Gastroesophageal sphincter (tissue), 4 donors: ENCODE measurements at places on chromosomes 6 and 20.

- no peak for ATAC-seq
Observed at GRCh38 chr6:89348372-89348771, 4.2 kb downstream of the UBE2J1 start.

DNA sequence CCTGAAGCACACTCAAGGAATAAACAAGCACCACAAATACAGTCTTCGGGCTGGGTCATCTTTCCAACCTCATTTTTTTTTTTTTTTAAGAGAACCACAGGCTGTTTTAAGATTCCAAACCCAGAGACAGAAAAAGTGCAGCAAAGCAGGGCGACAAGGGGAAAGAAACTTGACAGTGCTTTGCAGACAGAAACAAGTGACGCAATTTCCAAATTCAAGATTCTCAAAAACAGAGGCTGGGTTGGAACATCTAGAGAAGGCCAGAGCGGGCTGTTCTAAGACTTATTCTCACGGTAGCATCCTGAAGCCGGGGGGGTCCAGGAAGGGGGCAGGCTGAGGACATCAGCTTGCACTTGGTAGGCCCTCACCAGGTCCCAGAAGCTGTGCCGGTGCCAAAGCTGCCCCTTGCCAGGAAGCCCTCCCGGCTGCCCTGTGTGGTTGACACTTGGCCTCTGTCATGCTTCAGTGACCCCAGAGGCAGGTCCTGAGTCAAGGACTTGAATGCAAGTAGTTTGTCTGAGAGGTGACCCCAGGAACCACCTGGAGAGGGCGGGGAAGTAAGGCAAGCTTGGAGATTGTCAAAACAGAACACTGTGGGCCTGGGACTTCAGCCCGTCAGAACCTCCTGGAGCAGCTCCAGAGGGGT is 50.5 kb downstream of the BMP7 start:
- no peak for ATAC-seq

- no peak for ATAC-seq
Observed at GRCh38 chr6:123636782-123637181, at the start of gene TRDN. Gene TRDN, minus strand, starts transcription at chr6:123636950. Its CDS starts 175 bp downstream, at chr6:123636775.

DNA sequence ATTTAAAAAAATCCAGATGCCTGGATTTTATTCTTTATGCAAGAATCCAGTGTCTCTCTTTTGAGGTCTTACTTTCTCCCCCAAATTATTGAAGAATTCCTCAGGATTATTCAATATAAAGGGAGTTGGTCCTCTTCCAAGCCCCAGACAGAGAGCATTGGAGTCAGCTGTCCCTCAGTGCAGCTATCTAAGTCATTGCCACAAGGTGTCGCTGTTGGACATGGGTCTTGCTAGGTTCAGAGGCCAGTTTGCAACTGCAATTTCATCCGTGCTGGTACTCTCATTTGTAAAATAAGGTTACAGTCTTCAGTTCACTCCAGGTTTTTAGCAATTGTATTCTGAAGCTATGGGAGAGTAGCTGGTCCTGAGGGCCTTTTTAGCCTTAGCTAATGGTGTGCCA is 27.8 kb downstream of the CCN2 start:
- ATAC-seq, result peak; percentile 36

- no peak for ATAC-seq
Observed at GRCh38 chr6:96460052-96460700, 61.4 kb upstream of the UFL1 start.

DNA sequence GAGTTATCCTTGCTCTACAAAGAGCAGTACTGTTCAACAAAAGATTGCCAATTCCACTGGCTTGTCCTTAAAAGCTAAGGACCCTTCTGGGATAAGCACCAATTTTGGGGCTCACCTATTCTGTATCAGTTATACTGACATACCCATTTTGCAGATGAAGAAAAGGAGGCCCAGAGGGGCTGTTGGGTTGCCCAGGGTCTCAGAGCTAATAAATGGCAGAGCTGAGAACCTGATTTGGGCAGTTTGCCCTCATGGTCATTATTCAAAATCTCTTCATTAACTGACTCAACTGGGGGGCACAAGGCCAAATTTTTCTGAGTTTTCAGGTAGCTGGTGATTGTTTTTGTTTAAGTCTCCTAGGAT is 31.3 kb downstream of the NSFL1C start:
- no peak for ATAC-seq

DNA sequence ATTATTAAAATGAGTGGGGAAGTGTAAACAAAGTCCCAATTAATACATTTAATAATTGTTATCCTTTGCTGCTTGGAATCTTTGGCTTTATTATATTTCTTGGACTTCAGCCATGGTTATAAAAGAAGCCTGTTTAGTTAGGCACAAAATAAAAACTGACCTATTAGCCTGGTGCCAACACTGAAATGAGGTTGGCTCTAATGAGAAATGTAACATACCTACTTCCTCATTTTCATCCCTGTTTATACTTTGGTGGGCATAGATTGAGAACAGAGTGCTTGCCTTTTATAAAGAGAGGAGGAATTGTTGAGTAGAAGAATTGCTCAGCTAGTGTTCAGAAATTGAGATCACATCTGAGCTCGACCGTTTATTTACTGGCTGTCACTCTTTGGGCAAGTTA is 471.3 kb downstream of the UTRN start:
- ATAC-seq, result no peak

DNA sequence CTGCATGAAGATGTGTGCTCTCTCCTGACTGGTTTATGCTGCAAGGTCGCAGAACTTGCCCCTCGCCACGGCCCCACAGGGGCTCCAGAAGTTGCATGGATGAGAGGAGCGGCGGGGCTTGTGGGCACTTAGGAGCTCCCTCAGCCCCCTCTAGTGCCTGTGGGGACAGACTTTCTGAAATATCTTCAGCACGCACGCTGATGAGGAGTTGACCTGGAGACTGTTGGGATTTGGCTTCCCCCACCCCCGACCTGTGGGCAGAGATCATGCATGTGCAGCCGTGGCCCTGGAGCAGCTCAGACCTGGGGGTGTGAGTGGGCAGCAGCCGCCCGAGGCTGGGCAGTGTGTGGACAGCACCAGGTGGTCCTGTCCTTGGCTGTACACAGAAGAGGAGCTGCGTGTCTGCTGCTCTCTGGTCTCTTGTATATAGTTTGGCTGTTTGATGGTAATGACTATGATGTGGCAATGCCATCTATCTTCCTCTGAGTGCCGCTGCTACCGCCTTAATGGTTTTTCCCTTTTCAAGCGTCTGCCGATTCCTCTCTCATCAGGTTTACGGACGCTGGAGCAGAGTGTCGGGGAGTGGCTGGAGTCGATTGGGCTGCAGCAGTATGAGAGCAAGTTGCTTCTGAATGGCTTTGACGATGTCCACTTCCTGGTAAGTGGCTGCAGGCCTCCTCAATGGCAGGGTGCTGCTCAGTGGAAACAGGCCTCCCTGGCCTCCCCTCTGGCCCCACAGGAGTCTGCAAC is 81.4 kb downstream of the TCP11 start:
- ATAC-seq, result no peak

DNA sequence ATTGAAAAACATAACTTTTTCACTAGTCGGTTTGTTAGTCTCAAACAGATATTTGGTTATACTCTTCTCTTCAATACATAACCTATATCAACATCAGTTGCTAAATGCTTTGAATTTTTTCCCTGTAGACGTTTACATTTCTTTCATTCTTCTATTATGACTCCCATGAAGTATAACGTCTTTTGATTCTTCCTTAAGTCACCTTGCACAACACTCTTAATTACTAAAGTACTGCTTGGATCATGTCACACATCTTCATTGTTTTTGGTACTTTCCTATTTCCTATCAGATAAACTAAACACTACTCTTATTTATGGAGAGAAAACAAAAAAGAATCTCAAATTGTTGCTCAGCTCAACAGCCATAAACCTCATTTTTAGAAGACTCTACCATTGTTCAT is 23.0 kb upstream of the BMP5 start:
- no peak for ATAC-seq

DNA sequence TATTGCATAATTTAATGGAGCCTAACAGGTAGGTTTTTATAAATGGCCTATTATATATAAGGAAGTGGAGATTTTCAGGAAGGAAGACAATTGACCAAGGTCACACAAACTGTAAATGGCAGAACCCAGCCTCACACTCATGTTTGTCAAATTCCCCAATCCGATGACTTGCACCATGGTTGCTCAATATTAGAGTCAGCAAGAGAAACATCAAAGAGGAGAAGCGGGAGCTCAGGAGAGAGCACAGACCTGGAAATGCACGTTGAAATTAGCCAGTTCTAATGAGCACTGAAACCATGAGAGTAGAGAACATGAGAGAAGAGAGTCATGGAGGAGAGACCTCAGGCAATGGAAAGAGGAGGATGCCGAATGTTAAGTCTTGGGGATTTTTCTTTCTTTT is 13.5 kb upstream of the MLIP start:
- ATAC-seq, result no peak

DNA sequence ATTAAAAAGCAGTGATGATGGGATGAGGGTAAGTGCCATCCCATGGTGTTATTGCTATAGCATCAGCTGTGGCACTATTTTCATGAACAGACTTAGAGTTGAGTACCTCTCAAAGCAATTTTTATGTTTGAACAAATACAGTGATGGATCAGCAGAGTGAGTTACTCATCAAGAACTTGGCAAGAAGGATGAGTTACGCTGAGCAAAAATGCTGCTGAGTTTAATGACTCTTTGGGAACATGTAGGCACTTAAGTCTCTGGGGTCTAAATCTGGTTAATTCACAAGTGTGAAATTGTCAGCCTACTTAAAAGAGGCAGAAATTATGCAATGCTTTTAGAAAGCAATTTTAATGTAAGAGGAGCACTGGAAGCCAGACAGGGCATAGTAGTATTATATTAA is 78.5 kb upstream of the AHI1 start:
- ATAC-seq, result no peak

DNA sequence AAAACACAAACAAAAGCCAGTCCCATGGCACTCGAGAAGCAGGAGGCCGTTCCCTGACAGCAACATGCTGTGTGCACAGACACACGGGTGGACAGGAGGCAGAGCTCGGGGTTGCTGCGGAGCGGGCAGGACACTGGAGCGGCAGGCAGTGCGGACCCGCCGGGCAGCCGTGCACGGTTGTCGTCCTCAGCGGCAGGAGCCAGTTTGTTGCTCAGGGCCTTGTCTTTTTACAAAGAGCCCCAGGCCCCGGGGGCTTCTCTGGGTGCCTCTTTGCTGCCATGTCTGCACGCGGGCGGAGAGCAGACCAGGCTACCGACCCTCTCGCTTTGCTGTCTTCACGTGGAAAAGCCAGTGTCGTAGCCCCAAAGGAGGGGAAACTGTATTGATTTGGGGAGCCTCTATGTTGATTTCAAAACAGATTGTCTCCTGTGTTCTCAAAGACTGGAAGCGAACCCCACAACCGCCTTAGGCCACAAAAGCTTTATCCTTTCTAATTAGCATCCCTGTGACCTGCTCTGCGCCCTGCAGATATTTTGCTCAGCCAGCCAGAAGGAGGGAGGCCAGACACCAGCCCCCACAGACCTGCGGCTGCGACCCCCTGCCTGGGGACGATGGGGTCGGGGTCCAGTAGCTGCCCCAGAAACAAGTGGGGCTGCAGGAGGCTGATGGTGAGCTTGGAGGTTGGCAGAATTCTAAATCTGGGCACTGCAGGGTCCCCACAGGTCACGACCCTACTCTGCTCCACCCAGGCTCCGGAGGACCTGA is 50.2 kb downstream of the ERMARD start:
- ATAC-seq, result no peak

DNA sequence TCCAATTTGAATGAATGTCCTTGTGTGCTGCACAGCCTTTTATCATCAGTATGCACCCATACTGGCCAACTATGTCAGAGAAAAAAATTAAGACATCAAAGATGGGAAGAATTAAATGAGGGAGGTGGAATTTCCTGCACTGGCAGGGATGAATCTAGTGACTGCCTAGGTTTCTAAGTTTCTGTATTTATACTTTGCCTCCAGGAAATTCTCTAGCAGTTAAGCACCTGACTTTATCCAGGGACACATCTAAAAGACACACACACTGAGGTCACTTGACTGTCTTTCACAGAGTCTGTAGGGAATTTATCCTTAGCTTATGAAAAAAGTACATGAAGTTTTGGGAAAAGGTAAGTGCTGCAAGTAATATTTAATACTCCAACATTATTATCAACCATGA is 636.5 kb upstream of the PTCHD4 start:
- ATAC-seq, result no peak

- ATAC-seq, result no peak
Observed at GRCh38 chr6:77548662-77549366, 85.5 kb upstream of the HTR1B start.

DNA sequence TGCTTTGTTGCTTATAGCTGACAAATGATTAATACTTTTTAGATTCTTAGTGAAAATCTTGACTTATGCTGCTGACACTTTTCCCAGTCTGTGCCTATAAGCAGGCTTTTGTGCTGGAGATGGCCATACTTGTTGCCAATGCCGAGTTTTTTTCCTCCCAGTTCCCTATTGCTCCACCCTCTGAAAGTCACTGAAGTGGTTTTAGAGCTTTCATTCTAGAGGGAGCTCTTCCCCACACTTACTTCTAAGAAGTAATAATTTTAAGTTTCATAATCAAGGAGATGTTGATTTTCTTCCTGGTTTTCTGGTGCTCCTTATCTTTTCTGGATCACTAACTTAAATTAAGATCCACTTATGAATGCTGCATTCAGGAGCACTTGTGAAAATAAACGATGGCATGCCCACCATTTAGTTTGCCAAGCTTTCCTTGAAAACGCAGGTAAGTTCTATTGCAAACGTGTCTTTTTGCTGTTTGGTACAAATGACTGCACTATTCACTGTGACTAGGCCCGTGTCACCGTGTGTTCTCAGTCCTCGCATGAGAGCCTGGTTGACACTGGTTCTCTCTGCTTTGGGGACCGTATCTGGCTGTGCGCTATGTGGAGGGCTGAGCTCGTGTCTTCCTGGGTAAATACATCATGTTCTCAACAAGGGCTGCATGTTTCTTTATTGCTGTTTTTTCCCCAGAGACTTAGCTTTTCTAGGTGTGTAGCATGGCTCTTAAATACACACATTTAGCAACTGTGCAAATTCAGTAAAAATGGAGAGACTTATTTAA is 50.2 kb downstream of the GFRA4 start:
- no peak for ATAC-seq

- no peak for ATAC-seq
Observed at GRCh38 chr6:30684386-30685156, 1.9 kb downstream of the PPP1R18 start.

DNA sequence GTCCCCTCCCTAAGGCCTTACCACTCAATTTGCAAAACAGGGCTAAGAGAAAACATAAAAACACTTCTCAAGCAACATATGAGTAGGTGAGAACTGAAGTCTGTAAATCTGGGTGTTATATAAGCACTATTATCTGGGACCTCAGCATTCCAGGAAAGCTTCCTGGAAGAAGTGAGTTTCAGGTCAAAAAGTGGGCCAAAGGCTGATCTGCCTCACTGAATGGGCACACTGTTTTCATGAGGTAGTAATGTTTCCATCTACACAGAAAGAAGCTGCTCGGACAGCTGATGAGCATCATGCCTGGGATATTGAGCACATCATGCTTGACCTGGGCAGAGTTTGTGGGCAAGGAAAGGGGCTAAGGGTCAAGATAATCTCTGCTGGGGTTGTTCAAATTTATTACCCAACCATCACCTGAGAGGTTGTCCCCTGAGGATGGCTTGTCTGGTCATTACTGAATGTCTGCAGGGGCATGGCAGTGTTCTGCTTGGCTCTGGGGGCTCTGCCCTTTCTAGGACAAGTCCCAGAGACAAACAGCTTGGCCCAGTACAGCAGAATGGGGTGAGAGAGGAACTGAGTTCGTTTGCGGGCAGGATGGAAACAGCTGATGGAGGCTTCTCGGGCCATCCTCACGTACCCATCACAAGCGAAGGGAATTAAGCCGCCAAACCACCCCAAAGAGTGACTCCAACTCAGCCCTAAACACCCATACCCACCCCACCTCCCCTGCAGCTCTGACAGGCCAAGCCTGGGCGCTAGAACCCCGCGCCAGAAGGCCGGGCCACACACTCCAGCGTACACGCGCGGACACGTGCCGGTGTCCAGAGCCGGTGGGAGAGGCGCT is 1.2 kb upstream of the SYNJ2 start:
- ATAC-seq, result peak; percentile 20

- ATAC-seq, result no peak
Observed at GRCh38 chr20:63606686-63607085, 20.2 kb downstream of the GMEB2 start.
